ENCODE measurements at places on chromosomes 7 and 10.

DNA sequence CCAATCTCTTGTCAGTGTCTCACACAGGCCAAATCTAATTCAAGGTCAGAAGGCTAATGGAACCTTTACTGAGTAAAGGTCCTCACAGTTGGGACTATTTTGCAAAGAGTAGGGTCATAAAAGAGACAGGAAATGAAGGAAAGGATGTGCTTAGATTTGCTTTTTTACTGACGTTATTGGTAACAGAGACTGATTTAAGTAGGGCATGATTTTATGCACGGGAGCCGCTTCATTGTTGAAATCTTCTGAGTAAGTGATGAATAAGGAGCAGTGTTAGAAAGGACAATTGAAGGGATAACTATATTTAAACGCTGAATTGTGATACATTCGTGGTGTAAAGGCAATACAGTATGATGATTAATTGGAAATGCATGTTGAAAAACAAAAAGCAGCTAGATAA lies 261.5 kb downstream of the MALRD1 start:
- DNase-seq = no peak

- DNase-seq = no peak
Observed at GRCh38 chr7:124698964-124699363, 66.6 kb downstream of the GPR37 start.

DNA sequence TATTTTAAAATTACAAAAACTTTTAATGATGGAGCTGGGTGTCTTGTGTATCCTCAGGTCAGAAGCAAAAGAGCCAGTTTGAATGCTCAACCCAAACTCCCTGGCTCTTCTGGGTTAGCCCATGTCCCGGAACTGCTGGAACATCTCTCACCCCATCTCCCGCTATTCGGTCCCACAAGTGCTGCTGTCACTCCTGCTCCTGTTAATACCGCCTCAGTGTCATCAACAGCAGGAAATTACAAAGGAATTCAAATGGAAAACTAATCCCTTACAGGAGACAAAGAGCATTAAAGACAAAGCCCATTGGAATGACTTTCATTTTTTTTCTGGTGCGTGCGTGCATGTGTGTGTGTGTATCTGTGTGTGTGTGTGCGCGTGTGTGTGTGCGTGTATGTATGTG lies 112.0 kb upstream of the C7orf33 start:
- no peak for DNase-seq

DNA sequence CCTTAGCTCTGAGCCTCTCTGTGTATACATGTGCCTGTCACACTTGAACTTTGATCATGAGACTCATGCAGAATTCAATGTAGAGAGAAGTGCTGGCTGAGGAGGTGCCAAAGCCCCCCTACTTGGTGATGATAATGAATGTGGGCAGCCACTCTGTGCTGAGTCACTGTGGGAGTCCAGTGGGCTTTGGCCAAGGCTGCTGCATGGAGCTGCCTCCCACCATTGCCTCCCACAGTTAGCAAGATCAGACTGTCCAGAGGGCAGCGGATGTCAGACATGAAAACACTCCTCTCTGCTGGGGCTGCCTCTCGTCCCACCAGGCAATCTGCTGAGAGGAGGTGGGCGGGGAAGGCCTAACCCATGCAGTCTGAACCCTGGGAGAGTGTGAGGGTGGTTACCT lies 180.3 kb downstream of the SH2D4B start:
- DNase-seq = no peak

DNA sequence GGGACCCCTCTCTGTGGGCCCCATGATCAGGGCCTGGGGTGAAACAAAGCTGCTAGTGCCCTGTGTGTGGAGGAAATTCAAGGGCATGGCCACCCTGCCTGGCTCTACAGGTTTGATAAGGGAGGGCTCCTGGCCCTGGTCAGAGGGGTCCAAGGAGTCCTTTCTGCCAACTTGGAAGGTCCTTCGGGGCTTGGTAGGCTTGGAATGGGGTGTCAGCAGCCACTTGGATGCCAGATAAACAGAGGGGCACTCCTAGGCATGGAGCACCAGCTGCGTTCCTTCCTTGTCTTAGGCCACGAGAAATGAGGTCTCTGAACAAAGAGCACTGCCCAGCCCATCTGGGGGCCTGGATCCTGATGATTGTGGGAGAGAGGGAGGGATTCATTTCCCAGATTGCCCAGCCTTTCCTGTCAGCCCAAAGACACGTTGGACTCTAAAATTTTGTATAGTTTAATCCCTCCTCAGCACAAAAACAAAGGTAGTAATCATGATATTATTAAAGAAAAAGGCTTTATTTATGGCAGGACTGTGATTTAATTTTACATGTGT lies 5.1 kb downstream of the MTURN start:
- DNase-seq = no peak

- DNase-seq = no peak
Observed at GRCh38 chr7:82294382-82294784, 149.2 kb downstream of the CACNA2D1 start.
